Omental fat pad (tissue), 4 donors: ENCODE measurements at places on chromosomes 4 and X.

DNA sequence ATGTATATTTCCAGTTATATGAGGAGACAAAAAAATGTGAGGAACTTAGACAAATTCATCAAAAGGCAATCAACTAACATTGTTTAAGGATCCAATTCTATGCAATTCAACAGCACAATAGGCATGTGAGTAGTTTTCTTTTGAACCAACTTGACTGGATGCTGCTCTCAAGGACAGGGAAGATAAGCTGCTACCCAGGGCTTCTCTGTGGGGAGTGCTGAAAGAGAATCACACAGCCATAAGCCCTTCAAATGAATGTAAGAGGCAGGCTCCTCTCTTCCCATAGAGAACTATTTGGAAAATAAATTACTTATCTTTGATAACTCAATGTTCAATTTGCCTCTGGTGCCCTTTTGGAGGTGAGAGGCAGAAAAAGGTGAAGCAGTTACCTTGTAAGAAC is 1413.6 kb downstream of the PCDH7 start:
- no peak for DNase-seq

- DNase-seq, result no peak
These were observed 69.1 kb upstream of the UCP1 start for GRCh38 chr4:140637836-140638235.

DNA sequence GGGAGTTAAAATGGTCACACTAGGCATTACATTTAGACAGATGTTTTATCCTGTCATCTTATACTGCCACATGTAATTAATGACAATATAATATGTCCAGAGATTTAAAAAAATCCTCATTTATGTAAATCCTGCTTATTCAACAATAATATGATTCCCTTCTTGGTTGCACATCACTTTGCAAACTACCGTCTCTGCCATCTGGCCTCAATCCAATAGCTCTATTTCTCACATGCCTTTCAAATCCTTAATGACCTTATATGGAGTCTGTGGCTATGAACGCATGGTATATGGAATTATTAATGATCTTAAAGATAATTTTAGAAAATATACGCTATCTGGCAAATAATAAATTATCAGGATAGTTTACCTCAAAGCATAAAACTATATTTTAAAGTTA is 144.5 kb downstream of the NPNT start:
- no peak for DNase-seq

GRCh38 chrX:13940671-13941070 is 89.0 kb downstream of the GEMIN8 start:
- no peak for DNase-seq

DNA sequence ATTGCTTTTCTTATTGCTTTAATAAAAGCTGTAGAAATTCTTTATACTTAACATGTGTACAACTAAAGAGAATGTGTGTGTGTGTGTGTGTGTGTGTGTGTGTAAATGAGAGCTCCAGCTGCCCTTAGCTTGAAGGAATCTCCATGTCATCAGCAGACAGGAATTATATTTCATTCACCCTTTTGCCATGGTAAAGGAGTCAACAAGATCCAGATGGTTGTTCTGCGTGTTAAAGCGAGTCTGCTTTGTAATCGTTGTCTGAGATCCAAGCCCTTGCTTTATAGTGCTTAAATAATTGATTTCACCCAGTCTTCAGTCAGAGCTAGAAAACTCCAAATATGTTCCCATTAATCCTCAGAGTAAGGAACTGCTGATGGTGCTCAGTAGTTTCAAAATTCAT is 285.5 kb downstream of the PDGFC start:
- no peak for DNase-seq

DNA sequence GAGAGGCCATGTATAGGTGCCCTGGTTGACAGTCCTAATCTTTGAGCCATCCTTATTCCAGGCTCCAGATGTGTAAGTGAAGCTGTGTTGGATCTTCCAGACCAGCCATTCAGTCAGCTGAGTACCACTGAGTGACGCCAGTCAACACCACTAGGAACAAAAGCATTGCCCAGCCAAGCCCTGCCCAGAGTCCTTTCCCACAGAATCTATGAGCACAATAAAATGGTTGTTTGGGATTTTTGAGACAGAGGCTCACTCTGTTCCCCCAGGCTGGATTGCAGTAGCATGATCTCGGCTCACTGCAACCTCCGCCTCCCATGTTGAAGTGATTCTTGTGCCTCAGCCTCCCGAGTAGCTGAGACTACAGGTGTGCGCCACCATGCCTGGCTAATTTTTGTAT is 262.5 kb downstream of the BCOR start:
- no peak for DNase-seq

- DNase-seq, result no peak
These were observed 336.3 kb upstream of the BMP3 start for GRCh38 chr4:80694171-80694570.

- DNase-seq, result no peak
These were observed 692.6 kb downstream of the RAB28 start for GRCh38 chr4:12791536-12791935.

GRCh38 chrX:18643243-18643642 is 28.7 kb downstream of the RS1 start:
- DNase-seq, result no peak

GRCh38 chr4:121183361-121183760 is 19.2 kb upstream of the TNIP3 start:
- no peak for DNase-seq

DNA sequence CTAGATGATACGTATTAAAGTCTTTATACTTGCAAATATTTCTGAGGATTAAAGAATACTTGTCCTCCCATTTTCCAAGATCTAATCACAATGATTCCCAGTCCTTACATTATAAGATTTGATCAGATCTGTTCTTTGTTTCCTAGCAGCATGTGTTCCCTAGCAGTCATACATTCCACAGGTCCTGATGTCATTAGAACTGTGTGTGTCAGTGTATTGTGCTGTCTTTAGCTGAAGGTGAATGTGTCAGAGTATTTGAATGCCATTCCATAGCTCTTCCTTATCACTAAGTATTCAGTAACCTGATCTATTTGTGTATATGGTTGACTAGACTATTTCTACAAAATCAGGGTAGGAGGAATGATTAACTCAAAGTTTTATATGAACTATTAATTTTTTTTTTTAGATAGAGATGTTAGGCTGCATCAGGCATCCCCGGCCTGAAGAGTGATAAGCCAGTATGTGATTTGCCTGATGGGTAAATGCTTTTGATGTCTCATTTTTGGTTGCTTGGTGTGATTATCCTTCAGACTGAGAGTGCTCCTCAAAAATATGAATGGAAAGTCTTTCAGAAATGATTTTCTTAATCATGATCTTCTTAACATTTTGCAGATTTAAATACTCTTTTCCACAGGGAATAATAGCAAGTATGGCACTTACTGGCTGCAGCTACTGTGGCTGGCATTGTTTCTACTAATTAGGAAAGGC is 4.4 kb downstream of the ADGRL3 start:
- no peak for DNase-seq

DNA sequence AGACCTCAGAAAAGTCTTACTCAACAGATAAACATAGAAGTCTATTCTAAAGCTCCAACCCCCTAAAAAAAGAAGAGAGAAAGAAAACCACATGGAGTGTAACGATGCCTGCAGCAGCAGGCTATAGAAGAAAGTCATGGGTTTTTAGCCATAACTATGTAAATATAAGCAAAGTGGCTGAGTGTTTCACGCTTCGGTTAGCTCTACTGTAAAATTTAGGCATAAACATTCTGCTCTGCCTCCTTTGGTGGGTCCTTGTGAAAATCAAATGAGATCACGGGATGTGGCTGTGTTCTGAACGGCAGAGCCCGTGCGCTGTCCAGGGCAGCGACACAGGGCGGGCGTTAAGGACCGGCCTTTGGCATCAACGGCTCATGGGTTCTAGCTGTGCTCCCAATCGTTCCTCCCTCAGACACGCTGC is 78.4 kb downstream of the IRF2 start:
- DNase-seq, result no peak

GRCh38 chrX:18354369-18355223 is at the start of gene SCML2:
Gene SCML2 (minus strand): TSS chrX:18354688. CDS start chrX:18334071, 20,617 bp downstream.
- no peak for DNase-seq

- DNase-seq, result no peak
These were observed 318.9 kb upstream of the F9 start for GRCh38 chrX:139211568-139212182.

- no peak for DNase-seq
These were observed 897.9 kb upstream of the FTHL17 start for GRCh38 chrX:31969714-31970113.

DNA sequence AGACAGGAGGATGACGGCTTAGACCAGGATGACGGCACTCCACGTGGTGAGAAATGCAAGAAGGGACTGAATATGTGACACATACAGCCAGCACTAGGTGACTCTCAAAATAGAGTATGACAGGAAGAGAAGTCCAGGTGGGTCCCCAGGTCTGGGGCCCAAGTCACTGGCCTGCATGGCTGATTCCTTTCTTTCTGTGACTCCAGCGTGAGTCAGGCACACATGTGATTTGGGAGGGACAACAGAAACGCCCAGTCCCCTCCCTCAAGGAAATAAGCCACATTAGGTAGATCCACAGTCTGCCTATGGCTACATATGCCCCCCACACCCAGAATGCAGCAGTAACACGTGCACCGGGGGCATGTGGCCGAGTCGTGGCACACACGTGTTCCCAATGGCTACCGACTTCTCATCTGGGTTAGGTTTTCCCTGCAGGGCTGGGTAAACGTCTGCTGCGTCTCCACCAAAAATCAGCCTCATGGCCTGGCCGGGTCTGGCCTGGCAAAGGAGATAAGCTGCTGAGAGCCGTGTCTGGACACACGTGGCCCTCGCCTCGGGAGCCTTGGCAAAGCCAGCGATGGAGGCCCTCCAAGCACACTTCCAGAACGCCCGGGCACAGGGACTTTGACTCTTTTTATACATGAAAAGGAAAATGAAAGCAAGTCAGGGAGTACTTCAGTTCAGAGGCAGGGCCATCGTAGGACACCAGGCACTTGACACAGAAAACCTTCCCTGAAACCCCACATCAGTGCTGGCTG is 19.3 kb downstream of the SEL1L3 start:
- no peak for DNase-seq

DNA sequence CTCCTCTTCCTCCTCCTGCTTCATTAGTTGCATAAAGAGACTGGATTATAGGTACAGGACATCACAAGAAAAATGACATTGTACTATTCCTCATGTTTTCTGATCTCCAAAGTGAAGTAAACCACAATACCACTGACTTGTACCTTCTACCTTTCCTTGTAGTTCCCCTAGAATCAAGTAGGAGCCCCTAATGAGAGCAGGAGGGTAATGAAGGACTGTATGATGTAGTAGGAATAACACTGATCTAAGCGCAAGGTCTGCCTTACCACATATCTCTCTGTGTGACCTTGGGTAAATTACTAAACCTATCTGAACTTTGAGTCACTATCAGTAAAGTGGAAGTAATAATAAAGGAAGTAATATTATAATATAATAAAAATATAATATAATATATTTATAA is 3.6 kb downstream of the VSIG4 start:
- no peak for DNase-seq

GRCh38 chr4:91345632-91346031 is 958.1 kb upstream of the GRID2 start:
- DNase-seq, result no peak

DNA sequence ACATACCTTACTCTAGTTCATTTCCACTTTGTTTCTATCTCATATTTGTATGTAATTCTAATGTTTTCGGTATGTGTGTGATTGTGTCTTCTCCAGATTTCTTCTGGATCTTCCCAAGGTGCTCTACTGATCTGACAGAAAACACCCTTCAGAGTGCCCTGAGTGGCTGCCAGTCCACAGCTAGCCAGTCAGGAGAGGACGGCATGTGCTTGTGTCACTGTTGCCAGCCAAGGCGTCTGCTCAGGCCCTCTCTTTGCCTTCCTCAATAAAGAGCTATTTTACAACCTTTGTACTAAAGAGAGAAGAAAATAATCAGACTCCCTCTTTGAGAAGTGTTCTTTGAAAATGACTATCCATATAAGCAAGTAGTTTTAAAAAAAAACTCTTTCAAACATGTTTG is 29.0 kb downstream of the CD99L2 start:
- no peak for DNase-seq

DNA sequence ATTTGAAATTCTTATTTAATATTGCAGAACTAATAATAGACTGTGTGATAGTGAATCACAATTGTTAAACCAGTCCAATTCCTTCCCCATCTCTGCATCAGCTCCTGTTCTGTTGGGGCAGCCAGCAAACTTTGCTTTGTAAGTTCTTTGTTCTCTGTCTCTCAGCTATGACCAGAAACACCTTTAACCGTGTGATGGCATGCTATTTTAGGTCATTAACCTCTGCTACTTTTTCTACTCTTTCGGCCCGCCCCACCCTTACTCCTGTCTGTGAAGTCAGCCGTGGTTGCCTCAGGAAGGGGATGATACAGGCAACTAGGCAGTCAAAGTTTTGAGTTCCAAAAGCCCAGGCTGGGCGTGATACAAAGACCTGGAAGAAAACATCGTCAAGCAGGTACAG is 51.3 kb upstream of the EGFL6 start:
- no peak for DNase-seq

DNA sequence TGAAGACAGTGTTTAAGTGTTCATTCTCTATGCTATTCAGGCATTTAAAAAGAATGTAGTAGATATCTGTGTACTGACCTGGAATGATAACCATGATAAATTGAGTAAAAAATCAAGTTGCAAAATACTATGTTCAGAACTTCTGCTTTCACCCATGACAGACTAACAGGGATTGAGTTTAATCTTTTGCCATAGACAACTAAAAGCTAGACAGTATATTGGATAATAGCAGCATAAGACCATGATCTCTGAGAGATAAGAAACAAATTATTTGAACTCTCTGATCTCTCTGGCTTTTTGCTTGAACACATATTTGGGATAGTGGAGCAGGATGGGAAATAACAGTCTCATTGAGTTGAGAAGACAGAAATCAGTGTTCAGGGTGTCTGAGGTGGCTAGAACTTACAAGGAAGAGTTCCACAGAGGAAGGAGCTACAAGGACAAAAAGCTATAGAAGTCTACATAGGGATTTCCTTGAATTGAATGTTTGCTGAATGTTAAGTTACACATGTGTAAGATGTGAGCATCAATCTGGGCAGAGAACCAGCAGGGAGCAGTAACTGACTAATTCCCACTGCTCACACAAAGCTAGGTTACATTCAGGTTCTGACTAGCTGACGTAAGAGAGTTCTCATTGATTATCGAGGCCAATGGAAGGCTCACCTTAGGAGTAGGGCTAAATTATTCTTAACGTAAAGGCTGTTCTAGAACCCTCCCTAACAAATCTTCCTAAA is 60.4 kb downstream of the SLC30A9 start:
- no peak for DNase-seq

- DNase-seq, result no peak
These were observed 156.1 kb downstream of the GRXCR1 start for GRCh38 chr4:43048570-43048969.

GRCh38 chr4:88751258-88752075 is 53.8 kb upstream of the NAP1L5 start:
- DNase-seq, result no peak

GRCh38 chrX:81195712-81196111 is 6.0 kb downstream of the HMGN5 start:
- DNase-seq, result peak; percentile 38

DNA sequence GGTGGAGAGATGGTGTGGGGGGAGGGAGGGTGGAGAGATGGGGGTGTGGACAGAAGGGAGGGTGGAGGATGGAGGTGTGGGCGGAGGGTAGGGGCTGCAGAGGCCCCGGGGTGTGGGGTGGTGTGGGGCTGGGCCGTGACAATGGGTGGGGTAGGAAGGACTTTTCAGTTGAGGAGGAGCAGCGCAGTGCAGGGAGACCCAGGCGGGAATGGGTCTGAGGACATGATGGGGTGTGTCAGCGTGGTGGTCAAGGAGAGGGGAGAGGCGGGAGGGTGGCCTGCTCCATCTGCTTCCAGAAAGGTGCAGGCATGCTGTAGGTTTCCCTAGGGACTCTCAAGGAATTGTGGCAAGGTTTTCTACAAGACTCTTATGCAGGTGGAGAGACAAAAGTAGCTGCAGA is 48.9 kb downstream of the RGS12 start:
- DNase-seq, result no peak

- DNase-seq, result no peak
These were observed 722 bp downstream of the FGF16 start for GRCh38 chrX:77447653-77448569.
